Right renal pelvis (tissue), 4 donors: ENCODE measurements at places on chromosomes 5 and 9. TPM values are rescaled to one million over a fixed set of nuclear protein-coding genes. Genes with fewer than 3 reads are reported as not detected.

DNA sequence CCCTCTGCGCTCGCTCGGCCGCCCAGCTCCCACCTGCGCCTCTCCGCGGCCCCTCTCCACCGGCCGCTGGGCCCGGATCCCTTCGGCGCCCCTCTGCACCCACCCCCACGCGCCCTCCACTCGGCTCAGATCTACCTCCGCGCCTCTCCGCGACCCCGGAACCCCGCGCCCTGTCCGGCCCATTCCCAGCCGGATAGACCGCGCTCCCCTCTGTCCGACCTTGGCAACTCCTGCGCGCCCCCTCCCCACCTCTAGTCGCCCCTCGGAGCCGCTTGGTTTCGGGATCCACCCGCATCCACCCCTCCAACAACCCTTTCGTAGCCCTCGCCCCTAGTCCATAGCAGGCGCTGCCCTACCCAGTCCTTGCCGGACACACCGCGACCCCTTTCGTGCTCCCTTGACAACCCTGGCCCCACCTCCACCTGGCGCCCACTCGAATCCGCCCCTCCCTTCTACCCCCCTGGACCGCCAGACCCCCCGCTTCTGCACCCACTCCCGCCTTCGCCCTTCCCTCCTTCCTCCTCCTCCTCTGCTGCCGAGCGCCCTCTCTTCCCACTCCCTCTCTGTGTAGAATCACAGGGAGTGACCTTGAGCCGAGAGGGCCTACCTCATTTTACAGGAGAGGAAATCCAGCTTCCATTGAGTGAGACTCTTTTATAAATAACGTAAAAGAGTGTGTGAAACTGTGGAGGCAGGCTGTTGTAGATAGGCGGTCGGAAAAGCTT lies 525 bp upstream of the AK3 start:
- DNase-seq: no peak

- DNase-seq: no peak
These were observed 37.1 kb upstream of the CEP120 start for GRCh38 chr5:123460296-123460729.

DNA sequence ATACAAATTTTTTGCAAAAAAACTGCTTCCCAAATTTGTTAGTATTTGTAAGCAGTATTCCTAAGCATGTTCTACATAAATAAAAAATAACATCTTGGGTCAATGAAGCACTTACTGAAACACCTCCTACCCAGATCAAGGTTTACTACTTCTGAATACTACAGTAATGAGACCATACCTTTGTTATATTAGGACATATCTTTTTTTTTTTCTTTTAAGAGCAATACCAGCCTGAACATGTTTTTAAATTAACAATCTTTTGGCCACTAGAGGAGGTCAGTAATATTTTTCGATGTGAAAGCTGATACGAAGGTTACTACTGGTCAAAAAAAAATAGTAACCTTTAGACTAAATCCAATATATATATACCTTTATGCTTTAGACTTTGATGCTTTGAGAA lies 72.7 kb downstream of the CERT1 start:
- DNase-seq: no peak

Gene GARNL3
- polyA plus RNA-seq: 14.8 TPM

DNA sequence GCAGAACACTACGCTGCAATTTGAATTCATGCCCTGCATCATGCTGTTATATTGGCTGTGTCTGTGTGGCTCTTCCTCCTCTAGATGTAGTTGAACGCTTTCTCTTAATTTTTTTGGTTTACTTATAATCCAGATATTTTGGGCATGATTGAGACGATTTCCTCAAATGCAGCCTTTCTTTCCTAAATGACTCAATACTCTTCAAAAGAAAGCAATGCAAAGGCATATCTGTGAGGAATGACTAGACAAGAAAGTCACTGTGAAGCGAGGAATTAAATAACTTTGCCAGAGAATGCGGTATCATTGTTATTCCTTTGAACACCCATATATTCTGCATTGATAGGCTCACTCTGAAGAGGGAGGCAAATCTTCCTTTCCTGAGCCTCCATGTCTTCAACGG lies 152.8 kb downstream of the YIPF5 start:
- DNase-seq: no peak

- DNase-seq: no peak
These were observed 370.4 kb downstream of the IRX2 start for GRCh38 chr5:2381070-2381469.

- no peak for DNase-seq
These were observed 51.3 kb downstream of the GADD45G start for GRCh38 chr9:89655990-89656657.

DNA sequence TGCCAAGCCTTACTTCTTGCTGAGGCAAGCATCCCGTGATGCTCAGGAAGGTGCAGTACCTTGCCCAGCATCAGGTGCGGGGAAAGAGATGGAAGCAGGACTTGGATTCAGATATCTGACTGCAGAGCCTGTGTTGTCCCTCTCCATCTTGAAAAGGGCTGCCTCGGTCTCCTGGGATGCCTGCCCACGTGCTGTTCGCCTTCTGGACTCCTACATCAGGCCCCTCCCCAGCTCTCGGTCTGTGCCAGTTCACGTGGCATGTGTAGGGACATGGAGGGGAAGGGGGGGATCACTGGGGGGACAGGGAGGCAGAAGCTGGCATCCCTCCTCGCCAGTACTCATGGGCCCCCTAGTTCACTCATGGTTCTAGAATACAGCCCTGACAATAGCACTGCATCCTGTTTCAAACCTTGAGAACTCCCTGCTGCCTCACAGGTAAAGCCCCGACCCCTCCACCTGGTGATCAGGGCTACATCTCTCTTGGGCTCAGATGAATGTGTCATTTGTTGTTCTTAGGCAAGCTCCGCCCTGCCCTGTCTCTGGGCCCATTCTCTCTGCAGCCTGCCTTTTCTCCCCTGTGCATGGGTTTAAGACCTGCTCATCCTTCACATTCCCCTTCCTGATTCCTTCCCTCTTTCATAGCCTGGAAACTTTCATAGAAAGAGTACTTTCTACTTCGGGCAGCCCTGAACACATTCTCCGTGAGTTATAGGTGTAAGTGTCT lies 38.9 kb upstream of the SLC25A51 start:
- no peak for DNase-seq

DNA sequence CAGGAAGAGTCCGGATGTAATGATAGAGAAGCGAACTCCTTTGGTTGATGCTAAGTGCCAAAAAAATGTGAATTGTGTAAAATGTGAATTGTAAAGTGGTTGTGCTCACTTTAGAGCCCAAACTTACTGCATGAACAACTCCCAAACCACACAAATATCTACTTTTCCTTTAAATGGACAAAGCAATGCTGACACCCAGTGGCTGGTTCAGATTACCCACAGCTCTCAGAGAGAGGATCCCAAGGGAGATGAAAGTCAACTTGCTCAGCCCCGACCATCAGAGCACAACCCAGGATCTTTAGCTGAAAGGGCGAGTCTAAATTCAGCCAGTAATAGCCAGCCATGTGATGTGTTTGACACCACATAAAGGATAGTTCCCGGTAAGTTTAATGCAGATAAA lies 133.7 kb downstream of the NMUR2 start:
- no peak for DNase-seq

- DNase-seq: no peak
These were observed 267.4 kb downstream of the CHSY3 start for GRCh38 chr5:130171699-130172098.

Gene BAG1
- 83.1 TPM for polyA plus RNA-seq

DNA sequence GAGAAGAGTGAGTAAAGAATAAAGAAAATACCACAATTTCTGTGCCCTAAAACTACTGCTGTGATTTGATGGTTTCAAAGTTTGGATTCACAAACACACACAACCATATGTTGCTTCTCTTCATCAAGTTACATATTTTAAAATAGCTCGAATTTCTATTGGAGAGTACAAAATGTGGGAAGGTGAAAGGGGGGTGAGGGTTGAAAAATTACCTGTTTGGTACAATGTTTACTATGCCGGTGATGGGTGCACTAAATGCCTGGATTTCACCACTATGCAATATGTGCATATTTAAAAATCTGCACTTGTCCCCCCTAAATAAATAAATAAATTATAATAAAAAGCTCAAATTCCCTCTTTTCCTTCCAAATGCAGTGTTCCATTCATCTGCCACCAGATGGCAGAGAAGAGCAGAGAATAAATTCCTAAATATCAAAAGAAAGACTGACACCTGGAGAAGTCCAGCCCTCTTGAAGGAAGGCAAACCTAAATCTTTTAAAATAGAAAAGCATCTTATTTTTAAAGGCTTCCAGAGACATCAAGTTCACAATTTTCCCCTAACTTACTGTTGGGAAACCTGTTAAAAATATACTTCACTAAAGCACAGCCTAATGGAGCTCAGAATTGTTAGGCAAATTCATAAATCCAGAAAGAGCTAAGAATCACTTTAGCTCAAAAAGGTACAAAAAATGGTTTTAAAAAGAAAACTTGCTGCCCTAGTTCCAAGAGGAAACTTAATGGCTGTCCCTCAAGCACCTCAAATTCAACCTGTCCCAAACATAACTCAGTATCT lies 24.8 kb upstream of the HNRNPA0 start:
- DNase-seq: peak; percentile 29

DNA sequence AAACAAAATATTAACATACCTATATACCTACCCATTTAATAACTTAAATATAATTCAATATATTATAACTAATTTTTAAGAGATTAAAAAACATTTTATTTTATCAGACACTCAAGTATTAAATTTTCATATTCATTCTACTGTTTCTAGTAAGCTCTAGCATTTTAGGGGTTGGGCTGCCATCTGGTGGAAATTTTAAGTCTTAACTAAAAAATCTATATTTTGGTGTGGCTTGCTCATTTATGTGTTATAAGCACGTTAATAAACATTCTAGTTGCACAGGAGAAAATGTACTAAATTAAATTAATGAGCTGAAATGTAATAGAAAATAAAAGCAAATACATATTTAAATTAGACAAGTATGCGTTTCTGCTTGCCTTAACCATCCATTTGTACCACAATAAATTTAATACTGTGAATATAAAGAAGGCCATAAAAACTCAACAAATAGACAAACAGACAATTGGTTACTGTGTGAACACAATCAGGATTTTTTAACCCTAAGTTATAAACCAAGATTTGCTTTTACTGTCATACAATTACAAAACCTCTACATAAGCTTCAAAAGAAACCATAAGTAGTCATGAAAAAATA lies 1728.3 kb upstream of the CDH9 start:
- DNase-seq: no peak

- no peak for DNase-seq
These were observed 247.8 kb downstream of the PBX3 start for GRCh38 chr9:125995006-125995405.

GRCh38 chr5:107469485-107470294 lies 201.0 kb downstream of the EFNA5 start:
- DNase-seq: no peak

Gene C8G
- 0.36 TPM for polyA plus RNA-seq

Gene SPATA31D4
- polyA plus RNA-seq: not detected

Gene SMIM33
- polyA plus RNA-seq: not detected

DNA sequence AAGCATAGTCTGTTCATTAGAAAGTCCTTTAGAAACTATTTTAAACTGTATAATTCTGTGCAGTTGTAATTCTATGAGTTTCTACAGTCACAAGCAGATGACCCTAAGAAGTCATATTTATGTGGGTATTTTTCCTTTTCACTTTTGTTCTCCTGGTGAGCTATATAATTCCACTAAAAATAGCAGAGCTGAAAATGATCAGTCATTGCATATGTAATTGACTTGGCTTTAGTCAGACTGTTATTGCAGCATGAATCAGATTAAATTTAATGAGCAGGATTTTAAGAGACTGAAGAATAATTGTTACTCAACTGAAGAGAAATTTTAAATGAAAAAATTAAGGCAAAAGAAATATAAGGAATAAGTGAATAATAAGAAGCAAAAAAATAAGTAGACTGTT lies 108.5 kb downstream of the MTREX start:
- DNase-seq: no peak

Gene SOX30
- 0.48 TPM for polyA plus RNA-seq

Gene IL13
- polyA plus RNA-seq: not detected

- DNase-seq: no peak
These were observed 153.2 kb downstream of the NTRK2 start for GRCh38 chr9:84822589-84823233.

Gene C5orf52
- polyA plus RNA-seq: not detected

- peak; percentile 14 for DNase-seq
These were observed 744 bp downstream of the TARS1 start for GRCh38 chr5:33441241-33442177.

Gene NUP188
- 41.4 TPM for polyA plus RNA-seq
